Muscle of back (tissue), 13 donors: ENCODE measurements at places on chromosomes 5 and 9.

GRCh38 chr5:39270225-39270848, 51.0 kb upstream of the FYB1 start:
- DNase-seq, result no peak

GRCh38 chr9:99819123-99819855, 2.4 kb upstream of the NR4A3 start:
- DNase-seq, result peak; percentile 81

DNA sequence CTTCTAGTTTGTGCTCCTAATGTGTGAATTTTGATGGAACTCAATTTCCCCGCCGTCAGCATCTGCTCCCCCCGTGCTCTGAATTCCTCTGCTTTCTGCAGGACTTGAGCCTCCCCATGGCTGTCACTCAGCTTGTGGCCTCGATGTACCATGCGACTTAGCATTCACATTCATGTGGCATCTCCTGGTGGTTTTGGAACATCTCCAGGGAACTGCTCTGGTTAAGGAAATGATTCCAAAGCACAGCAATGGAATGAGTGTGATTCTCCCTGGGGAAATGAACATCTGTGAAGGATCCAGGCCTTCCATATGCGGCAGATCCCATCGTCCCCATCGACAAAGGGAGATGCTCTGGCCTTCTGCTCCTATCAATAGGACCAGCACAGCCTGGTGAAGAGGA, 119.0 kb downstream of the ENTREP1 start:
- peak; percentile 67 for DNase-seq

DNA sequence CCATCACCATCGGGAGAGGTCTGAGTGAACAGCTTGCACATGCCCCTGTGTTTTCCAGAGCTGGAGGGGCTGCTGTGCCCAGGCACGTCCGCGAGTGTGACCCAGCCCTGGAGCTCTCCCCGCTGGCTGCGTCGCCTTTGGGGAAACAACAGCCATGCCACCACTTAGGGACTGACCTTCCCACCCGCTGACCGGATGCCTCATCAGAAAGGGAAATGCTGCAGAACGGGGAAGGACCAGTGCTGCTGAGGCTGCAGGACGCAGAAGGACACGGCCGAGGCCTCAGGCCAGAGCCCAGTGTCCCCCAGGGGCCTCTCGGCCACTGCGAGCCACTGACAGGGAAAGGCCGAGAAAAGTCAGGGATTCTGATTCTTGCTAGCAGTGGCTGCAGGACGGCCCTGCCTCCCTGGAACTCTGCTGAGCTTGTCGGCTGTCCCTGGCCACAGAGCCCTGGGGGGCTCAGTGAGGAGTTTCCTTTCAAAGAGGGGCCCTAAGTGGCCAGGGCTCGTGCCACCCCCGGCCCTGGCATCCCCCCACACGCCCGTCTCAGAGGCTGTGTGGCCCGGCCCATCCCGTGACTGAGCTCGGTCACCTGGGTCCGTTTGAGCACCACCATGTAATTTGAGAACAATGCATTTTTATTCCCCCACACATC, 130.8 kb downstream of the ZNF354C start:
- no peak for DNase-seq

- DNase-seq, result no peak
These were observed 42.0 kb downstream of the SLC1A3 start for GRCh38 chr5:36648426-36648825.

DNA sequence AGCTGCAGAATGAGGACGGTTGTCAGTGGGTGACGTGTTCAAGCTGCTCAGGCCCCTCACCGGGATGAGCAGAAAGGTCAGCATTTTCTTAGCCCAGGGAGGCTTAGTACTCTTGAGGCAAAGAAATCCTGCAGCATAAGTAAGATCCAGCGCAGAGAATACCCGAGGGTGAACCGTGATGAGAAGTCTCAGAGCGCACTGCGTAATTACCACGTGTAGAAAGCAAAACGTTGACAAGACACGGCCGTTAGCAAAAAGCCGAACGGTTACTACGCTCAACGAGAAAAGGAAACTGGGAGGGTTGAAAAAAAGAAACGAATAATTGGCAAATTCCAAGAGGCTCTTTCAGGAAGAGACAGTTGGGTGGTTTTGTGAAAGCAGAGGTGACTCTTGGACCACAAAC, 104.0 kb downstream of the COL23A1 start:
- DNase-seq, result no peak
